ENCODE measurements at places on chromosomes 3 and 15. TPM values are rescaled to one million over a fixed set of nuclear protein-coding genes. Genes with fewer than 3 reads are reported as not detected.

DNA sequence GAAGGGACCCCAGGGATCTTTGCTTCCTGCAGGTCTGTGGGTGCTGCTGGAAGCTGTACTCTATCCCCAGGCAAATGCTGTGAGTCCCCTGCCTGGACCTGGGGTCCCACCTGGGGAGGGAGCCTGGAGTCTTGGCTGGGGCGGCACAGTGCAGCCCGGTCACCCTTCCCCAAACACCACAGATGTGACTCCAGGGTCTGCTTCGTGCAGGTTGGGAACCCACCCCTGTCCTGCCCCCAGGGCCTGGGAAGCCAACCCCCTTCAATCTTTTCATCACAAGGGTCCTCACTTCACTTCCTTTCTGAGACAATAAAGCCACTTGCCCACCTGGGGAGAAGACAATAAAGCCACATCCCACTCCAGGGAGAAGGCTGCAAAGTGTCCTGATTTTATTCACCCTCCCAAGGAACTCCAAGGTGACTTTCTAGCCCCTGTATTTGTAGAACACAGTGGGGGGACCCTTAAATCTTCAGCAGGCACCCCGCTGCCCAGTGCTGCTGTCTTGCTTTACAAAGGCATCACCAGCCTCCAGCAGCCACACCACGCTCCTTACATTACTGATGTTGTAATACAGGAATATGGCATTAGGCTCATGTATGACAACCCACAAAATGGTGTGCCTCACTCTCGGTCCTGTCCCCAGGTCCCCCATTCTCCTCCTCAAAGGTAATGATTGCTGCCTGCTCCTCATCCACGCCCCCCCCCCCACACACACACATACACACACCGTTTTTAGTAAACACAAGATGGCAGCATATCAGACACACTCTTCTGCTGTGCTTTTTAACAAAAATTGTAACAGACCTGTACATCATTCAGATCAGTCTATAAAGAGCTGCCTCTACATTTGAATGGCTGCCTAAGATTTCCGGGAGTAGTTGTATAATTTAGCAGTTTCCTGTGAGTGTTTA is 9.9 kb downstream of the C3orf22 start:
- DNase-seq = no peak

DNA sequence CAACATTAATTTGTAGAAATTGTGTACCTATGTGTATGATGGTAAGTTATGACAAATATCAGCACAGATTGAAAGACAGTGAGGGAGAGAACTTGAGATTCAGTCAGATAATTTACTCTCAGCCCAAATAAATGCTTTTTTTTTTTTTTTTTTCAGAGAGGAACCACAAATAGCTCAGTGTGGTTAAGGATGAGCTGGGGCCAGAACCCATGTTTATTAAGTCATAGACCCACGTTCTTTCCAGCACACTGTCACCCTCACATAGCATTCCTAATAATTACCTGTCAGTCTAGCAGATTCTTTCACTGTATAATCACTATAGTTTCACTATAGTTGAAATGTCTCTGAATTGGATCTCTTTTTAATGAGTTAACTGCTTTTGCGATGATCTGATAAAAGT is 246.1 kb downstream of the ZIC1 start:
- no peak for DNase-seq

DNA sequence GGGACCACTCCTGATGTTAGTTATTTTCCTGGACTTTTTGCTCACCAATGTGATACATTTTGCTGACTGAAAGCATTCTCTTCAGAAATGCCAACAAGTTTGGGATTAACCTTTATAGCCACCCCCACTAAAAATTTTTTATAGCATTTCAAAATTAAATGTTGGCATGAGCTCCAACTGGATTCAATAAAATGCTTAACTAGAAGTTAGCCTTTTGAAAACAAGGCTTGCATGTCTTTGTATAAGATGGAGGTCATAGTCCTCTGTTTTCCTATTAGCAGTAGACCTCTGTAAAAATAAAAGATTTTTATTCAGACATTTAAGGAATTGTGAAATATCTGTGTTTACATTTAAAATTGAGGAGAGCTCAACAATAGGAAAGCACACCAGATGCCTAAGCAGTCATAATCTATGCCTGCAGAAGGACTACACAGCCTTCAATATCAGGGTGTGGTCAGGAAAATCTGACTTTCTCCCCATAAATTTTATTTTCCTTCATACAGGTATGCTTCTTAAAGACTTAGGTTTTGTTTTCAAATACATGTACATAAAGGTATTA is 87.2 kb downstream of the DNAJC13 start:
- DNase-seq = no peak

The CCR3 gene
- total RNA-seq = not detected

DNA sequence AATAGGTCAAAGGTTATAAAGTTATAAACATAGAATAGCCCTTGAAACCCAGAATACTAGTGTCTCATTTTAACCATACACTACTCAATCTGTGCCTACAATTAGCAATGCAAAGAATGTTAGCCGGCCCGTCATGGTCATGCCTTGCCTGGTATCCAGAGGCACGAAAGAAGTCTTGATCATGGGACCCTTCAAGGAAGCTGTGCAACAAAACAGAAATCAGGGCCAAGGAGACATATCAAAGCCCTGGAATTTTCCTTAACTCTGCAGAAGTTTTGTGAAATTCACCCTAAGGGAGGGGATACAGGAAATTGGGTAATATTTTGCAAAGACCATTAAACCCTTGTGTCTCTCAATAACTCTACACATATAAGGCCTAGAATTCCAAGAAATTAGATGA is 482.4 kb downstream of the ROBO1 start:
- no peak for DNase-seq

The PRKCD gene
- 10.6 TPM for total RNA-seq

- no peak for DNase-seq
Observed at GRCh38 chr15:89095073-89095472, 6.8 kb downstream of the ABHD2 start.

DNA sequence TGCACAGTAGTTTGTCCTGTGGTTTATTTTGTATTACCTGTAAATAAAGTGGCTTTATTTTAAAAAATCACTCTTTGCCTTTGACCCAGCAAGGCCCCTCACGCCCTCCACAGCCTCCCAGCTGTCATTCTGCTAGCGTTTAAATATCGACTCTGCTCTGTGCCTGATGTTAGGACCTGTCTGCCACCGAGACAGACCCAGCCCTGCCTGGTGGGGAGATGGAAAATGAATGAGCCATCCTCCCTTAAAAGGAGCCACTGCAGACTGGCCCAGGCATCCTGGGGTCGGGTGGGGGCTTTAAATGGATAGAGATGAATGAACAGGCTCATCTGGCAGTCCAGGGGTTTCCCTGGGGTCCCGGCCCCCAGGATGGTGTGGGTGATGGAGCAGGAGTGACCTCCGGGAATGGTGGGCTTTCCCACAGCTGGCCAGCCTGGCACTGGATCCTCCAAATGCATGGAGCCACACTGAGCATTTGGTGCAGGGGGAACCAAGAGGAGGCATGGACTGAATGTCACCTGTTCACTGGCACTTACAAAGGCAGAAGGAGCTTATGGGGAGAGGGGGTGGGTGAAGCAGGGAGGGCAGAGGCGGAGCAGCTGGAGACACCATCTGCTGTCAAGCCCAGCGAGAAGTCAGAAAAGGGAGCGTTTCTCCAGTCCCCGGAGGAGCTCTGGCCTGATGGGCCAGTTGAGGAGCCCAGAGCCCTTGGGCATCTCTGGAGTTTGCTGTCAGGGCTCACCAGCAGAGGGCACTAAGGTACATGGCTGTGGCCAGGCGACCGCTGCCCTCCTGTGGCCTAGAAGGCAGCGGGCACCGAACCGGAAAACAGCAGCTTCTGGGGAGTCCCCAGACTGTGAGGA is 11.9 kb downstream of the GRM2 start:
- DNase-seq = no peak

DNA sequence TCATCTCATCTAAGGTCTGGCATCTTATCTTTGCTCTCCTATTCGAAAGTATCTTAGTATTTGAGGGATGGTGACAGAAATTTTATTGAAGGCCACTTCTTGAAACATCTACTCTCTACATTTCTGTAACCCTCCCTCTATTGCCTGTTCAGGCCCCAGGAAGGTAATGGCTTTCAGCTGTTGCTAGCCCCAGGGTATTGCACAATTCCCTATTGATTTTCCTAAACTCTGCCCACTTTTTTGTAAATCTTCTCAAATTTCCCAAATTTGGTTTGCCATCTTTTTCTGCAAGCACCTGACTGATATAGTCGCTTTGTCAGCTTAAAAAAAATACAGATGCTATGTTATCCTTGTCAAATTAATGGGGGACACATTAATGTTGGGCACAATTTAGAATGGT is 242.1 kb downstream of the RAP2B start:
- DNase-seq = no peak

DNA sequence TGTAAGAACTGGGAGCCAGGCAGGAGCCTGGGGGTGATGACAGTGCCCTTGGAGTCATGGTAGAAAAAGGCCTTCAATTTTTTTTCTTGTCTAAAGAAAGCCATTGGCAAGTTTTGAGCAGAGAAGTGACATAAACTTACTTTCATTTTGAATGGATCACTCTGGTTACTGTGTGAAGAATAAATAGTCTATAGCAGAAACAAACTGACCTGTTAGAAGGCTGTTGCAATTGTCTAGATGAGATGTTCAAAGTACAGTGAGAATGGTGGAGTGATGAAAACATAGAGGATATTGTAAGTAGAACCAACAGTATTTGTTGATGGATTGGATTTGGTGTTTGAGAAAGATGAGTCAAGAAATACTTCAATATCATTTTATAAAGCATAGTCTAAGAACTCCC is 439.9 kb downstream of the TBL1XR1 start:
- DNase-seq = no peak

The ADGRG7 gene
- total RNA-seq = 0.13 TPM

GRCh38 chr3:126732281-126733060 is 28.4 kb downstream of the CHCHD6 start:
- DNase-seq = no peak

The ANKRD63 gene
- not detected for total RNA-seq

The FAM3D gene
- not detected for total RNA-seq

DNA sequence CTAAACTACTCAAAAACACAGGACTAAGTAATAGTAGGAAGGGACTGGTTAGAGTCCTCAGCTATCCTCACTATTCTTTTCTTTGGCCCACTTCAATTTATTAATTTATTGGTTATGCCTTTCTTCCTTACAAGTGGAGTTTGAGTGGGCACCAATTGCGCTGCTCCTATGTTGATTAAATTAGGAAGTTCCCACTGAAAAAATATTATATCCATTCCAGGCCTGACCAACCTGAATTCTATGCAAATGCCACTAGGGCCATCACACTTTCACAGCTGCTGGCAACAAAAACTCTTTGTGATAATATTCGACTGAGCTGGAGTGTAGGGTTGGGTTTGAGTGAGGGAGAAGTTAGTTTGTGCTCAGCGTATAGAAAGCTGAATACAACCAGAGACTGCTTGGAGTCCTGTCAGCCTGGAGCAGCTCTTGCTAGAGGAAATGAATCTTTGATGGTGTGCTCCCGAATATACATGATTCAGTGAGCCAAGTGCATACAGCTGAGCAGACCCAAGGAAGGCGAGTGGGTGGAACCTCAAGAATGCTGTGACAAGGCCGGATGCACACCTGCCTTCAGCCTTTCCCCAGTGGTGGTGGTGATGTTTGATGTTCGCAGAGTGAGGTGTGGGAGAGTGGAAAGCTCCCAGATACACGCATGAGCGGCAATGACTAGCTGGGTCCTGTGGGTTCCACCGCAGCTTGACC is 1.5 kb downstream of the ARHGEF3 start:
- no peak for DNase-seq

DNA sequence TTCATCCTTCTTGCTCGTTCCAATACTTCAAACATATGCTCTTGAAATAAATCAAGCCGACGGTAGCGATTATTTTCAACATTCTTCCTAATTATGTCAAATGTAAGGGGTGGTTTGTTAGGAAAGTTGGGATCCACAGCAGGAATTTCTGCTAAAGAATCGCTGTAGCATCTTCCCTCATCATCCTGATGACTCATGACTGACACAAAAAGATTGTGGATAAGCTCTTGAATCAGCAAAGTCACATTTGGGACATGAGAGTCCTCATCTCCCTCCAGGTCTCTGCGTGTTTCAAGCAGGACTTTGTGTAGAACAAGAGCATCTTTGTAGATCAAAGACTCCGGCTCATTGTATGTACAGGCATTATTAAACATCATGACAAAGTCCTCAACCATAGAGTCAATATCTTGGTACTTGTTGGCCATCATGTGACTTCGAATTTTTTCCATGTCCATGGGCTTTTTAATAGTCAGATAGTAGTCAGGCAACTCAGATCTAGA is 73.0 kb downstream of the UQCC5 start:
- DNase-seq = no peak

- DNase-seq = no peak
Observed at GRCh38 chr3:148601766-148602685, 95.7 kb upstream of the AGTR1 start.

DNA sequence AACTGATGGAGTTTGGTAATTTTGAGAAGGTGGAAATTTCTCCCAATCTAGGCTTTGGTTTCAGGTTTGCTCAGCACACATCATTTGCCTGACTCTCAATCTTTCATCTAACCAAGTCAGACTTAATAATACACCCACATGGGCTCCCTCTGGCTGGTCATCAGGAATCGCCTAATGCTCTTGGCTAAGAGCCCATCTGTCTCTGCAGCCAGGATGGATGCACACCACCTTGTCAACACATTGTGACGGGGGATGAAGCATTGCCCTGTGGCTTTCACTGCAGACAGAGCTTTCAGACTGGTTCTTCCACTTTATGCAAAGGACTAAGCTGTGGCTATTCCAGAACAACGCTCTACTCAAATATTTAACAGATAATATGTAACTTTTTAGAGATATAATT is 3.0 kb upstream of the HDGFL3 start:
- no peak for DNase-seq

The SYNPR gene
- 0.46 TPM for total RNA-seq

The GOLGA8O gene
- 2.3 TPM for total RNA-seq

The GPR62 gene
- 0.16 TPM for total RNA-seq

DNA sequence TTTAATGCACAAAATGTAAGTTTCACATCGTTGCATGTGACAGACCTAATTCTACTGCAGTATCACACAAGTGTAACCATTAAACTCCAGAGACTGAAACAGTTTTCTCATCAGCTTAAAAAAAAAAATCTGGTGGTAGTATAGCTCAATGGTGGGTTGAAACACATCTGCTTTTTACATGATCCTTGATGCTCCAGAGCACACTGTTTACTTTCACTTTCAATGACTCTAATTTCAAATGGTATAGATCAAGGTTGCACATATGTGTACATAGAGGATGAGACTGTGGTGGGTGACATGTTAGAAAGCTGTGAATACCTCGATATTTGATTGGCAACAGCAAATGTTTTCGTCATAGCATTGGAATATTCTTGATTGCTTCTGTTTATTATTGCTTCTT is 22.4 kb downstream of the MCTP2 start:
- no peak for DNase-seq

DNA sequence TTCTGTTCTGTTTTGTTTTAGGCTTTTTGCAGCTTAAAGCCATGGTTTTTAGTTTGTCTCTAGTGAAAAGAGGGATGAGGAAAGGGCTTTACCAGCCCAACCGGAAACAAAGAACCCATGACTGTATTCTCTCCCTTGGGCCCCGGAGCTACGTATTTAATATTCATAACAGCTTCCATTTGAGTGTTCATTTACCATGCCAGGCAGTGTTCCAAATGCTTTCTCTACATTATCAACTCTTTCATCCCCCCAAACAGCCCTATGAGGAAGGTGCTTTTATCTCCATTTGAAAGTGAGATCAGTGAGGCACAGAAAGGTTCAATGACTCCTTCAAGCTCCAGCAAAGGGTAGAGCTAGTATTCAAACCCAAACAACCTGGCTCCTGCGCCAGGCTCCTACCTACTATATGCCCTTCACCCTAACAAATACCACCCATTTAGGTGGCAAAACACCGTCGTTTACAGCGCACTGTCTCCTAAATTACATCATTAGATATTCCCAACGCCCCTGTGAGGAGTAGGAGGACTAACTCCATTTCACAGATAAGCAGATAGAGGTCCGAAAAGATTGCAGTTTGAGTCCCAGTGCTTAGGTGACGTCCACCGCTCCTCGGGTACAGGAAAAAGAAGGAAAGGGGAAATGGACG is 27.9 kb downstream of the GTPBP8 start:
- DNase-seq = no peak

Measured in cardiac septum (tissue), 1 donor.